Breast epithelium (tissue), 4 donors: ENCODE measurements at places on chromosomes 5 and 9. TPM values are rescaled to one million over a fixed set of nuclear protein-coding genes. Genes with fewer than 3 reads are reported as not detected.

The SQSTM1 gene
- 462 TPM for total RNA-seq

The HACD4 gene
- total RNA-seq = 4.0 TPM

DNA sequence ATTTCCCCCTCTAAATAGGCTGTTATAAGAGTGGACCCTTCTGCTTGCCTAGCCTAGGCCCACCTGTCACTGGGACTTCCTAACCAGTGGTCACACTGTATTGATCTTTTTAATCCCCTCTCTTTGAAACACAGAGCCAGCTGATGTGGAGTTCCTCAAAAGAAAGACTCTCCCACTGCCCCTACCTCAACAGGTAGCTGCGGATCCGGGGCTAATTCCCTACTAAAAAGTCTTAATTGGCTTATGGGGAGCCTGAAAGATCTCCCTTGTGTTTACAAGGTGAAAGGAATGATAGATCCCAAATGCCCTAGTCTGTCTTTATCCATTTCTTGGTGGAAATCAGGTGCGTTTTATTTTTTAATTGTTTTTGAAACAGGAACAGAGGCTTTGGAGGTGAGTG lies 2.0 kb downstream of the NEUROG1 start:
- H3K27me3 ChIP-seq = peaks cover 6% of the 10 kb centered on the region
- H3K4me3 ChIP-seq = no peak overlapping the region
- DNase-seq = no peak
- H3K36me3 ChIP-seq = no peaks in the 10 kb centered on the region
- no peaks in the 10 kb centered on the region for H3K4me1 ChIP-seq
- no peak overlapping the region for H3K27ac ChIP-seq

The GABRA1 gene
- total RNA-seq = not detected

The LRRC19 gene
- total RNA-seq = not detected

The TPM2 gene
- 258 TPM for total RNA-seq

The PCSK5 gene
- total RNA-seq = 12.7 TPM

The SSBP2 gene
- total RNA-seq = 76.6 TPM

DNA sequence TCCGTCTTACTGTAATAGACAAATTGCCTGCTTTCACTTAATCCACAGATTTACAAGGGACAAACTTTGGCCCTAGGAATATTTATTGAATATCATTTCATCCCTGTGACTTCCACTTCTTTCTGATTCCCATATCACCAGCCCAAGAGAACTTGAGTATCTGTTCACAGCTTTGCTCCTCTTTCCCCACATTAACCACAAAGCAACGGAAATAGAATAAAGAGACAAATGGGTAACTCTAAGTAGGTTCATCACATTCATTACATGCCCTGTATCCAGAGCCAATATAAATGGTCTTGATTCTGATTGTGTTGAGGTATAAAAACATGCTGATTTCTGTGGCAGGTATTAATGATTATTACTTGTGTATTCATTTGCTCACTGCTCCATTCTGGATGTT lies 41.9 kb downstream of the TMEM252 start:
- H3K27ac ChIP-seq = no peak overlapping the region
- no peak overlapping the region for H3K4me3 ChIP-seq
- H3K4me1 ChIP-seq = no peaks in the 10 kb centered on the region

GRCh38 chr5:73485715-73486114 lies 12.5 kb upstream of the BTF3 start:
- H3K36me3 ChIP-seq = no peaks in the 10 kb centered on the region
- DNase-seq = no peak
- H3K27me3 ChIP-seq = no peaks in the 10 kb centered on the region
- no peaks in the 10 kb centered on the region for H3K4me1 ChIP-seq
- H3K4me3 ChIP-seq = no peak overlapping the region

- no peaks in the 10 kb centered on the region for H3K36me3 ChIP-seq
- H3K27me3 ChIP-seq = no peaks in the 10 kb centered on the region
- peaks cover 3% of the 10 kb centered on the region for H3K4me1 ChIP-seq
- H3K4me3 ChIP-seq = no peak overlapping the region
Observed at GRCh38 chr5:103114440-103114839, 5.5 kb downstream of the GIN1 start.

GRCh38 chr9:96646081-96646991 lies 8.8 kb downstream of the PRXL2C start:
- H3K36me3 ChIP-seq = no peaks in the 10 kb centered on the region
- DNase-seq = no peak
- H3K27me3 ChIP-seq = no peaks in the 10 kb centered on the region
- H3K27ac ChIP-seq = peak overlapping the region; percentile 48
- H3K4me1 ChIP-seq = no peaks in the 10 kb centered on the region
- H3K4me3 ChIP-seq = no peak overlapping the region

DNA sequence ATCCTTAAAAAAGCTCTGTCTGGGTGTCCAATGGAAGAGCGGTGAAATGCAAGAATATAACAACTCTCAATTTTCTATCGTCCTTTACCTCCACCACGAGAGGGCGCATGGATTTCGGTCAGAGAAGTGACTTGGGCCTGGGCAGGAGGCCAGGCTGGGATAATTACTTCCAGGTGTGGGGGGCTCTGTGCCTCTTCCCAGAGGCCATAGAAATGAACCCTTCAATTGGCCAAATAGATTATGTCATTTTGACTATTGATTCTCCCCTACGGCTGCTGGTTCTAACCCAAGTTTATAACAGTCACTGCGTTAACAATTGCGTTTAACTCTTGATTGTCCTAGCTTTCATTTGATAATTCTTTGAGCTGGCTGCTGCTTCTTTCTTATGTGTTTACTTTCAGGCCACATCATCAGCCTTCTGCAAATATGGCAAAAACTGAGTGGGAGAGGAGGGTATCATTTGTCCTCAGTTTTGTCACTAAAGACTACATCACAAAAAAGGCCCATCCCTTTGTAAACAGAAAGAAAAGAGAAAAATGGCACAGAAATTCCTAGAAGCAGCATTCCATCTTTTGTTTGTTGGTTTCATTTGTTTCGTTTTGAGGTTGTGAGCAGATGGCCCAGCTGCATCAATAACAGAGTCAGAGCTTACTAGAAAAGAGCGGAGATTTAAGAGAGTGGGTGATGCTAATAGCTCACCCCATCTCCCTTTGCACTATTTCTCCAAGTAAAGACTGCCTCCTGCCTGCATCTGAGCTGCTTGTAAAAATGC lies 45.4 kb upstream of the ZFR start:
- peak; percentile 74 for DNase-seq
- H3K36me3 ChIP-seq = no peaks in the 10 kb centered on the region
- no peaks in the 10 kb centered on the region for H3K4me1 ChIP-seq
- no peak overlapping the region for H3K4me3 ChIP-seq
- H3K27me3 ChIP-seq = no peaks in the 10 kb centered on the region

The BTNL3 gene
- not detected for total RNA-seq

The RANBP17 gene
- 28.4 TPM for total RNA-seq

GRCh38 chr9:38622288-38622674 lies 1.9 kb upstream of the ANKRD18A start:
- H3K27ac ChIP-seq = no peak overlapping the region
- peaks cover 6% of the 10 kb centered on the region for H3K27me3 ChIP-seq
- no peak for DNase-seq
- H3K4me1 ChIP-seq = no peaks in the 10 kb centered on the region
- no peaks in the 10 kb centered on the region for H3K36me3 ChIP-seq
- H3K4me3 ChIP-seq = peak overlapping the region; percentile 61

DNA sequence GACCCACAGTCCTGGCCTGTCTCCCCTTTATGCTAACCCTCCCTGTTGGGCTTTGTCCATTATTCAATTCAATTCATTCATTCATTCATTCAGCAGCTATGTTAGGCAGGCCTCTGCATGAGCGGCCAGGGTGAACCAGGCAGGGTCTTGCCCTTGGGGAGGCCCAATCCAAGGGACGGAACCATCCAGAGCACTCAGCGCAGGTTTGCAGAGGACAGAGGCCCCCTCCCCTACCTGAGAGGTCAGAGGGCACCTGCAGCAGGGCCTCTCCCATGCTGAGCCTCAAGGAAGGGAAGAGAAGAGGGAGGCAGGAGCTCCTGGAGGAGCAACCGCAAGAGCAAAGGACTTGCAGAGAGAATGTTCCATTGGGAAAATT lies 61.4 kb downstream of the C9orf50 start:
- no peaks in the 10 kb centered on the region for H3K4me1 ChIP-seq
- no peak overlapping the region for H3K27ac ChIP-seq
- H3K36me3 ChIP-seq = no peaks in the 10 kb centered on the region
- DNase-seq = no peak
- H3K4me3 ChIP-seq = no peak overlapping the region
- H3K27me3 ChIP-seq = no peaks in the 10 kb centered on the region

GRCh38 chr5:30387974-30388632 lies 805.4 kb upstream of the CDH6 start:
- no peaks in the 10 kb centered on the region for H3K27me3 ChIP-seq
- H3K36me3 ChIP-seq = no peaks in the 10 kb centered on the region
- H3K27ac ChIP-seq = no peak overlapping the region
- no peaks in the 10 kb centered on the region for H3K4me1 ChIP-seq
- no peak overlapping the region for H3K4me3 ChIP-seq

GRCh38 chr5:29697278-29697677 lies 1496.2 kb upstream of the CDH6 start:
- H3K27ac ChIP-seq = no peak overlapping the region
- no peak for DNase-seq
- peaks cover 3% of the 10 kb centered on the region for H3K36me3 ChIP-seq
- H3K4me1 ChIP-seq = no peaks in the 10 kb centered on the region
- H3K27me3 ChIP-seq = no peaks in the 10 kb centered on the region

DNA sequence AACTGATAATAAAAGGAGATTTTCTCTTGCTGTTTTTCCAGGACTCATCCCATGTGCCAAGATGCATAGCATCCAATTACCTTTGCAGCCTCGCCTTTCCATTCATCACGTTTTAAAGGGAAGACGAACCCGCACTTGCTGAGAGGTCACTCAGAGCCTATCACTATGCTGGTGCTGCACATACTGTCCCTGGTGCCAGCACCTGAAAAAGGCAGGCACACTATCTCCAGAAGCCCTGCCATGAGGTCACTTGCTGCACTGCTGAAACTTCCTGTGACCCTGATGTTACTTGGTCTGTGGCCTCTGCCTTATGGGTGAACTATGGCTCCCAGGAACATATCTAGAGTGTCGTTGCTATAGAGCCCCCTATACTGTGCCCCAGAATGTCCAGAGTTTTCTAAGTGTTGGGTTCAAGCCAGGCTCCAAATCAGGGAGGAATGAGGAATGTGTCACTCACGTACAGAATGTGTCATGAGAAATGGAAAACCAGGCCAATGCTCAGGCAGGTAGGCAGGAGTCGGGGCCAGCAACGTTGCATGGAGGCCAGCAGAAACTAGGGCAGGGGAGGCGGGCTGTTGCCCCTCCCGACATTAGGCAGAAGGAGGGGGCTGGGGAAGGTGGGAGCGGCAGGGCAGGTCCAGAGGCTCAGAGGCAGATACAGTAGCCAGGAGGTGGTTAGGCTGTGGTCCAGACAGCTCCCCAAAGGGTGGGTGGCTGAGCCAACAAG lies 262.1 kb downstream of the CRB2 start:
- no peak for DNase-seq
- H3K27me3 ChIP-seq = no peaks in the 10 kb centered on the region
- no peak overlapping the region for H3K4me3 ChIP-seq
- H3K4me1 ChIP-seq = no peaks in the 10 kb centered on the region
- no peaks in the 10 kb centered on the region for H3K36me3 ChIP-seq

The PFN3 gene
- not detected for total RNA-seq

- DNase-seq = no peak
- peak overlapping the region; percentile 90 for H3K27ac ChIP-seq
- peaks cover 7% of the 10 kb centered on the region for H3K4me1 ChIP-seq
- no peaks in the 10 kb centered on the region for H3K27me3 ChIP-seq
Observed at GRCh38 chr9:98191181-98191608, 1.2 kb downstream of the CORO2A start.

DNA sequence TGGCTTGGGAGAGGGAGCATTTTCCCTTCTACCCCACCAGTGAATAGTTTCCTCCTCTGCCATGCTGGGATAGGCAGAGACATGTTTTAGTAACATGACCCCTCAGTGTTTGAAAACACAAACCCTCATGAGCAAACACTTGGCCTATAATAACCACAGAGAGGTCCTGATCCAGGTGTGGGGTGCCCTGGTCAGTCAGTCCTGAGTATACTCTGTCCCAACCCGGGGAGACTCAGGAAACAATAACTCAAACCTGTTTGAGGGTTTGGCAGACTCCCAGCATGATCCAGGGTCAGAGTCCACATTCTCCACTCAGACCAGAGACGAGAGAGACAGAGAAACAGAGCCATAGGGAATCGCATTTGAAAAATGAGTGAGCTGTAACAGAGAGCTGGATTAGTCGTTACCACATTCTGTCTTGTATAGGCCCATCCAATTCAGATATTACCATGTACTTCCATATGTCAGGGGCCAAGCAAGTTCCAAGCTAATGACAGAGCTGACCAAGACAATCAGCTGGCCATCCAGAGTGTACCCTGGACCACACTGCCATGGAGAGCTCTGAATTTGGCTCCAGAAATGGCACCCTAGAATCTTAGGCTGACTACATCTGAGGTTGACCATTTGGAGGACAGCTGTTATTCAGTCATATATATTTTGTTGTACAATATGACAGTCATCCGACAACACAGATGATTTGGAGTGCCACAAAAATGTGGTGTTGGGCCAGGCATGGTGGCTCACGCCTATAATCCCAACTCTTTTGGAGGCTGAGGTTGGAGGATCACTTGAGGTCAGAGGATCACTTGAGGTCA lies 4.2 kb upstream of the CA9 start:
- peak overlapping the region; percentile 27 for H3K27ac ChIP-seq
- no peaks in the 10 kb centered on the region for H3K36me3 ChIP-seq
- H3K4me1 ChIP-seq = no peaks in the 10 kb centered on the region
- no peaks in the 10 kb centered on the region for H3K27me3 ChIP-seq
- H3K4me3 ChIP-seq = no peak overlapping the region
- DNase-seq = no peak

DNA sequence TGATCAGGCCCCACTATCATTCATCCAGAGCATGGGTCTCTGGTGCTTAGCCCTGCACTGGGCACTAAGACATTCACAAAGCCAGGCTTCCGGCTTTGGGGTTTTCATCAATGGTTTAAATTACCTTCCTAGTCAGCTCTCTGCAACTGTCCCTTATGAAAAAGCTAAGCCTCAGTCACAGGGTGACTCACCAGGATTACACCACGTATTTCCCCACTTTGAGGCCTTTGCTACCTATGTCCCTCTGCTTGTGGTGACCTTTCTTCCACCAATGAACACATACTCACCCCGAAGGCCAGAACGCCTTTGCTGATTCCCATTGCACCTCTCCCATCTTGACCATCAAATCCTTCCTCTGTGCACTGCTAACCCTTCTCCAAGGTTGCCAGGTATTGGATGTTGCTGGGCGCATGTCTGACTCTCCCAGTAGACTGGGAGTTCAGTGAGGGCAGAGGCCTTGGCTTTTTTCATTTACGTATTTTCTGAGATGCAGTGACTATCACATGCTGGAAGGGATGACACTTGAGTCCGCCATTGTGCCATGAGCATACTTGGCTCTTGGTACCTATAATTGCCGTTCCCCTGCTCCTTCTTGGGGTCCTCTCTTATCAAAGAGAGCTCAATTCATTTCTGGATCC lies 58.7 kb upstream of the TNFSF8 start:
- H3K27ac ChIP-seq = no peak overlapping the region
- DNase-seq = no peak
- H3K27me3 ChIP-seq = no peaks in the 10 kb centered on the region

GRCh38 chr5:40515476-40515875 lies 164.2 kb upstream of the PTGER4 start:
- no peaks in the 10 kb centered on the region for H3K4me1 ChIP-seq
- H3K4me3 ChIP-seq = no peak overlapping the region
- no peaks in the 10 kb centered on the region for H3K27me3 ChIP-seq
- H3K27ac ChIP-seq = no peak overlapping the region
- H3K36me3 ChIP-seq = no peaks in the 10 kb centered on the region

The PCDHGB1 gene
- 2.7 TPM for total RNA-seq

GRCh38 chr9:79925326-79925725 lies 353.6 kb downstream of the TLE4 start:
- H3K4me1 ChIP-seq = no peaks in the 10 kb centered on the region
- DNase-seq = no peak
- H3K27ac ChIP-seq = no peak overlapping the region
- no peak overlapping the region for H3K4me3 ChIP-seq
- no peaks in the 10 kb centered on the region for H3K27me3 ChIP-seq

The PCDHB10 gene
- 4.6 TPM for total RNA-seq
